Fibroblast of gingiva (primary cell): ENCODE measurements at places on chromosomes 5 and 9.
A peak's percentile ranks its signal among the peaks of the same experiment; 100 is the strongest.

- DNase-seq, result no peak
Observed at GRCh38 chr5:153447534-153447933, 42.9 kb upstream of the GRIA1 start.

- DNase-seq, result peak; percentile 44
Observed at GRCh38 chr5:134547066-134547465, 21.6 kb downstream of the JADE2 start.

- DNase-seq, result no peak
Observed at GRCh38 chr5:29642601-29643000, 1550.9 kb upstream of the CDH6 start.

DNA sequence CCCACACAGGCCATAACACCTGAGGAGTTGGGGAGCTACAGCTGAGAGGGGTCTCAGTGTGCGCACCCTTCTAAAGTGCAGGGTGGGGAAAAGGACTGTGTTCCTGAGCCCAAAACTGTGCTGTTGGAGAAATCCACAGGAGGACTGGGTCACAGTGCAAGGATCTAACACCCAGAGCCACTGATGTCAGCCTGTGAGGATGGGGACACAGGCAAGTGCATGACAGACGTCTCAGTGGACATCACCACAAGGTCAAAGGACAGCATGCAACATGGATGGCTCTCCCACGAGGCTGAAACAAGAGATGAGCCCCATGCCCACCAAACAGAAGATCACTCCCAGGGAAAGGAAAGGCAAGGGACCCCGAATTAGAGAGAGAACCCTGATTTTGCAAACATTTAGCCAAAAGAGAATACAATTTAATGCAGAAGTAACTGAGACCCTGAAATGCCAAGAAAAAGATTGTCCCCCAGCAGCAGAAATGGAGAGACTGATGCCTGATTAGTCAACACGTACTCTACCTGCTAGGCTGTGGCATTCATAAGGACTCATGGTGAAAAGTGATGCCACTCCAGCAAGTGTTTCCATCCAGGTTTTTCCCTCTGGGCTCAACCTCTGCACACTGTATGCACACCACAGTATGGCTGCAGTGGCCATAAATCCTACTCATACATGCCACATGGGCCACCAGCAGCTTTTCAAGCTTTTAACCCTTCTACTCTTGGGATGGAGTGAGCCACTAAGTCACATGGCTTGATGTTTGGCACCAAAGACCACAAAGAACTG lies 14.2 kb downstream of the KLF9 start:
- no peak for DNase-seq

- DNase-seq, result no peak
Observed at GRCh38 chr5:156615901-156616300, 234.2 kb upstream of the PPP1R2B start.
